ENCODE measurements at places on chromosomes 4 and X.
A peak's percentile ranks its signal among the peaks of the same experiment; 100 is the strongest.

- no peak for DNase-seq
Observed at GRCh38 chr4:14131335-14131734, 503.8 kb upstream of the BOD1L1 start.

DNA sequence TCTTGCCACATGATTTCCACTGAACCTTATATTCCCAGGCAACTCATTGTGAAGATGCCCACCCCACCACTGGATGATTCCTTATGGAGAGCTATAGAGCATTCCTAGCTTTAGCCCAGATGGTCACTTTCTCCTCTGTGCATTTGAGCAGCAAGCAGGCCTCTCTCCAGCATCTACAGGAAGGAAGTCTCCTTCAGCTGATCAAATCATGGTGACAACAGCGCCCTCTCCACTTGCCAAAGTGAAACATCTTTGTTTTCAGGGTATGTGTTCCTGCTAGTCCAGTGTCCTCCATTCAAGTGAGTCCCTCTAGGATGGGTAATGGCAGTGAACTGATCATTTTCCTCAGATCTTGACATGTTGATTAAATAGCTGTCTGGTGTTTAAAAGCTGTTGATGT lies 10.9 kb upstream of the SYTL5 start:
- DNase-seq, result no peak

DNA sequence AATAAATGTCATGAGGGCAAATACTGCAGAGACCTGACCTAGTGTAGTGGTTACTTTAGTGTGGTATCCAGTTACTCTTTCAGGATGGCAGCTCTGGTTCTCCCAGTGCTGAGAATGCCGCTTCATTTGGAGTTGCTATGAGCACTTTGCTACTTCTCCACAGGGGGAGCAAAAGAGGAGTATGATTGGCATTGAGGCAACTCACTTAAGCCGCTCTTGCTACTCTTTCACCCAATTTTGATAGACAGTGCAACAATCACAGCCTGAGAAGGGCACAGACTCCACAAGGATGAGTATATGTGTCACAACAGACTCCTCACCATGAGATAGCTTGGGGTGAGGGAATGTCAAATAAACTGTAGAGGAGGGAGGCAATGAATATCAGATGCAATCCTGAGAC lies 81.2 kb downstream of the NPY1R start:
- peak; percentile 6 for DNase-seq

GRCh38 chr4:144411119-144411518 lies 234.8 kb upstream of the HHIP start:
- no peak for DNase-seq

GRCh38 chrX:144275843-144276242 lies 392.0 kb downstream of the UBE2NL start:
- no peak for DNase-seq

- DNase-seq, result no peak
Observed at GRCh38 chr4:80011636-80012236, 61.3 kb downstream of the ANTXR2 start.

DNA sequence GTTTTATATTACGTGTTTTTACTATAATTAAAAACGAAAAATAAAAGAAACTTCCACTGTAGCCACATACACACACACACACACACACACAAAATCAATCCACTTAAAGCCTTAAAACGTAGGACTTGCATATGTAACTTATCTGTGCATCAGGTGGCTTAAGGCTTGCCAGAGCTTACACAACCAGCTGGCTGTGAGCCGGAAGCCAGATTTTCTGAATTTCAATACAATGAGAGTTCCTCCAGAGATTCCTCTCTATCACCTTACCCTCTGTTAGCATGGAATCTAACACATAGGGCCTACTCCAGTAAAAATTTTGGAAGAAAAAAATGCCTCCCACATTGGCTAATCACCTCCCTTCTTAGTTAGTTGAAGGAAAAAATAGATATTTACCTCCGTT lies 27.9 kb upstream of the SLITRK4 start:
- no peak for DNase-seq

GRCh38 chrX:150028692-150029091 lies 90.4 kb upstream of the EOLA2 start:
- DNase-seq, result no peak

DNA sequence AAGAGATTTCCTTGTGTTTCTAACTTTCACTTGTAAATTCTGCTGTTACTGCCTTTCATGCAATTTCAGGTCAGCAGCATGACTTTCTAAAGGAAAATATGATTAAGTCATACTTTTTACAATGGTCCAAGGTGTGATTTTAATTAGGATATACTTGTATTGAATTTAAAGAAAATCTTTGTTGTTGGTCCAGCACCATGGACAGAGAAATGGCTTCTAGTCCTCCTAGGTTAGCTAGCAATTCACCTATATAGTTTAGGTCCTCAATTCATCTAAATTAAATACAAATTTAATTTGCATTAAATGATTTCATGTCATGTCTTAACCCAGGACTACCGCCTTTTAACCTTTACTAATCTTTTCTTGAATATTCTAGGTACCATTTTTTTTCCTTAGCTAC lies 304.9 kb upstream of the RPS6KA3 start:
- DNase-seq, result no peak

DNA sequence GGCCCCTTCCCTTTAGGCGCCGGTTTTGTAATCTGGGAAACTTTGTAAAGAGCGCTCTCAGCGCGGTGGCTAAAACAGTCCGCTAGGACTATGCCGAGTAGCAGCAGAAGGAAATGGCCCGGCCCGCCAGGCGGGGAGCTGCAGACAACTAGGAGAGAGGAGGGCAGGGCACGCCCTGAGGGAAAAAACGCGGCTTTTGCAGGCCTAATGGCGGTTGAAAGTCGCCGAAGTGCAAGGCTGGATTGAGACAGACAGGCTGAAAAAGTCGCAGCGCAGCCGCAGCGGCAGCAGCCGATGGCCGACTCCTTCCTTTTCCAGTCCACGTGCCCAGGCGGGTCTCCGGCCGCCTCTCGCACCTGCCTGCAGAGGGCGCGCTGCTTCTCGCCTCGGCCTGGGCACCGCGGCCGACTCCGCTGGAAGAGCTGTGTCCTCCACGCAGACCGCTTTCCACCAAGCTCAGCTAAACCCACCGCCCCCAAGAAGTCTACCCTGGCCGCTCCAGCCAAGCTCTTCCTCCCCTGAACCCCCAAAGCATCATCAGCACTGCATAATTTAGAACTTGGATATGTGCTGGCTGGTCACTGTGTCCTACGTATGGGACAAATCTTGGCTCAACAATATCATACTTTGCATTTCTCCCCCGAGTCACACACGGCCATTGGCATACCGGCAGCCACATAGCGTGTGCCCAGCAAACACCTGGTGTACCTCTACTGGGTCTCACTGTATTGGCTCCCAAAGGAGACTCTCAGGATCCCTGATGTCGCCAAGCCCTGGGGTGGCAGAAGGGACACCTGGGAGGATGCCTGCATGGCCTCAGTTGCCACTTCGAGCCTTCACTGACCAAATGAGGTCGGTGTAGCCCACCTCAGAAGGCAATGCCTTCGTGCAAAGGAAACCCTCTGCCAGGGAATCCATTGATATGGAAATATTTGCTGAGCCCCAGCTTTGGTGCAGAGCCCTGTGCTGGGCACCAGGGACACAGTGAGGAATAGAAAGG lies 14.5 kb downstream of the SLC25A5 start:
- peak; percentile 70 for DNase-seq

GRCh38 chr4:144681806-144682205 lies 35.9 kb downstream of the HHIP start:
- DNase-seq, result no peak

DNA sequence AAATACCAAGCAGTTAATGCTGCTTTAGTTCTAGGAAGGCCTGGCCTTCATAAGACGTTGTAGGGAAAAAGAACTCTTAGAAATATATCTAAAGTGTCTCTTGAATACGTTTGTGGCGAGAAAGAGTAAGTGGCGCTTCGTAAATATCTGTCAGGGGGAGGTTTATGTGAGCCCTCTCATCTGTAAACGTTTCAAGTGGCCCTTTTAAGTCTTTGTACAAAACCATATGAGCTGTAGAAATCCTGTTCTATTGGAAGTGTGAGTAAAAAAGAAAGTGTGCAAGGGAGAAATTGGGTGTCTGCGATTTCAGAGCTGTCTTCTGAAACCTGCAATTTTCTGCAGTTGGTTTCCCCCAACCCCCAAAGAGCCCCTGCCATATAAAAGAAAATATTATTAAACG lies 8.6 kb upstream of the INTU start:
- DNase-seq, result no peak

GRCh38 chrX:24380262-24381187 lies 20.1 kb downstream of the SUPT20HL1 start:
- DNase-seq, result no peak

GRCh38 chr4:107269175-107269574 lies 233.1 kb upstream of the DKK2 start:
- DNase-seq, result no peak

DNA sequence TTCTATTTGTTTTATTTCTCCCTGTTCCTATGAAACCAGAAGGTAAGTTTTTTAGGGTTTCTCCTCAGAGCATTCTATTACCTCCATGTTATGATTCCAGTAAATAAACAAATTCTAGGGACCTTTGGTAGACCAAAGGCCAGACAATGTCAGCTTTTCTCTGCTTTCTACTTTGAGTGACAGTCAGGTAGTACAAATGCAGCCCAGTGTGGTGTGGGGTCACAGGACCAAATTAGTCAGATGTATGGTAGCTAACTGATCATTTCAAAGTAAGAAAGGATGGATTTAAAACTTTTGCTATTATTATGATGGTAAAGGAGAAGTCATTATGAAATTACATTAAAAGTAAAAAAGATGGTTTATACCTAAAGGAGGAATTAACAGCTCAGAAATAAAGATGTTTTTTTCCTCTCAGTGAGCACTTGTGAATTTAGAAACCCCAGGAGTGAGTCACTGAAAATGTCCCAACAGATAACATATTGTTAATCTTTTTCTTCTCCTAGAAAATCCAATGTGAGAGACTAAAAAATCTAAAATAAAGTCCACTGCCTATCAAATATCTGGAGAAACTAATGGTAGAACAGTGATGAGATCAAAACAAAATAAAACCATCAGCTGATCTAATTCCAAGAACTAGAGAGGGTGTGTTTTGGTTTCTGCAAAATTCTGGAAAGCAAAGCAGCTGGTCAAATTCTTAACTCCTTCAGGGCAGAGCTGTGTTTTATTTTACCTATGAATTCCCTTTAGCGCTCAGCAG lies 16.6 kb upstream of the KLHL2 start:
- DNase-seq, result no peak

GRCh38 chr4:2802618-2803531 lies 10.0 kb downstream of the SH3BP2 start:
- no peak for DNase-seq

DNA sequence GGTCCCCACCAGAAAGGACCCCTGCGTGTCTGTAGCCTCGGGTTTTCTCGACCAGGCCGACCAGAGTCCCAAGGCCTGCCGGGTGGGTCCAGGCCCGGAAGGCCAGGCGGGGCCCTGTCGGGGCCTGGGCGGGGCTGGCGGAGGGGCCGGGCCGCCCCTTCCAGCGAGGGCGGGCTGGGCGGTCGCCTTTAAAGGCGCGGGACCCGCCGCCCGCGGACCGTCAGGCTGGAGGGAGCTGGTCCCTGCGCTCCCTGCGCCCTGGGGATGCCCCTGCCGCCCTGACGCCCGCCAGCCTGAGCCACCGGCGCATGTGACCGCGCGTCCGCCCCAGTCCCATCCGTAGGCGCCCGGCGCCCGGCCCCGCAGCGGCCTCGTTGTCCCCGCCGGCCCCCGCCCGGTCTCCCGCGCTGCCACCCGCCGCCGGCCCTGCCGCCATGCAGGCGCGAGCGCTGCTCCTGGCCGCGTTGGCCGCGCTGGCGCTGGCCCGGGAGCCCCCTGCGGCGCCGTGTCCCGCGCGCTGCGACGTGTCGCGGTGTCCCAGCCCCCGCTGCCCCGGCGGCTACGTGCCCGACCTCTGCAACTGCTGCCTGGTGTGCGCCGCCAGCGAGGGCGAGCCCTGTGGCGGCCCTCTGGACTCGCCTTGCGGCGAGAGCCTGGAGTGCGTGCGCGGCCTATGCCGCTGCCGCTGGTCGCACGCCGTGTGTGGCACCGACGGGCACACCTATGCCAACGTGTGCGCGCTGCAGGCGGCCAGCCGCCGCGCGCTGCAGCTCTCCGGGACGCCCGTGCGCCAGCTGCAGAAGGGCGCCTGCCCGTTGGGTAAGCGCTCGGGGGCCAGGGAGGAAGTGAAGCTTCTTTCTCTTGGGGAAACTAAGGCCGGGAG lies at the start of gene HTRA3:
Gene HTRA3 (plus strand): TSS at position 220 of the 883 bp plus-strand sequence. CDS start 215 bp downstream, at position 435.
- peak; percentile 24 for DNase-seq

- peak; percentile 30 for DNase-seq
Observed at GRCh38 chrX:49876750-49877149, 2.5 kb upstream of the USP27X start.

DNA sequence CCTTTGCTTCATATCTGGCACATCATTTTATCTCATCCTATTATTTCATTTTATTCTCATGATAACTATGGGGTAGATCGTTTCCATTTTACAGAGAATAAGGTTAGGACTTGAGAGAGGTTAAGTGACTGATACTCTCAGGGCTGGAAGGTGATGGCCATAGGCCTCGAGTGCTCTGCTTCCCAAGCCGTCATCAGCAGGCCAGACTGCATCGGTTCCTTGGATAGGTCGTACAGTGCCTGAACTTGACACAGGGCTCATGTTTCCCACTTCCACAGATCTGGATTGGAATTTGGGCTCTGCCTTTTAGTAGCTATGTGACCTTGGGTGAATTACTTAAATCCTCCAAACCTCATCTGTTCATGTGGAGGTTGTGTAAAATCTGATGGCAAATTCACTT lies 81.4 kb downstream of the TMEM131L start:
- no peak for DNase-seq

GRCh38 chrX:23952984-23953907 lies 45.4 kb downstream of the CXorf58 start:
- DNase-seq, result no peak

- no peak for DNase-seq
Observed at GRCh38 chr4:142656178-142656577, 189.9 kb downstream of the INPP4B start.

DNA sequence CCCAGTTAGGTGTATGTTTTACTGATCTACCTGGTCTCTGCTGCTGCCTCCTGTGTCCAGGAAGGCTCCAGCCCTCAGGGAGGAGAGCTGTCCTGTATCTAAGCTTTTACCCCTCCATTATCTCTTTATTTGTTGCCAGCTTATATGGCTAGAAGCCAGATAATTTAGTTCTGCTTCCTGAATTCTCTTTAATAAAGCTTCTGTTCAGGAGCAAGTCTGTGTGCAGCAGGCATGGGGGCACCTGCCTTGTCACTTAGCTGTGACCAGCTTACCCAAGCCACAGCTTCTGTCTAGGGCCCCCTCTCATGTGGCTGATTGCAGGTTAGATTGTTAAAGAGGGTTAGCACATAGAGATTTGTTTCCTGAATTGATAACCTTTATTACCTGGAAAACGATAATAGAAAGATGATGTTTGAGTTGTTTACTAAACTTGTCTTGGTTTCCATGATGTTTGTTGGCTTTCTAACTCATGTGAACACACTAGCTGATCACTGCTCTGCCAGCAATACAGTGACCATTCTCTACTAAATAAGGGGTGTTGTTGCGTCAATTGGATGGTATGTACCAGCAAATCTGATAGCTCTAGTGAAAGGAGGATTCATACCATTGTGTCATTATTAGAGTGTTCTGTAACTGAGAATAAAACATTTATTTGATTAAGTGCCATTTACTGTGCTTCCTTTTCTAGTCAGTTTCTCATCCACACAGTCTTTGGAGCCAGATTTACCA lies 189.8 kb upstream of the ANK2 start:
- no peak for DNase-seq
